ENCODE measurements at places on chromosomes 7 and 10.

DNA sequence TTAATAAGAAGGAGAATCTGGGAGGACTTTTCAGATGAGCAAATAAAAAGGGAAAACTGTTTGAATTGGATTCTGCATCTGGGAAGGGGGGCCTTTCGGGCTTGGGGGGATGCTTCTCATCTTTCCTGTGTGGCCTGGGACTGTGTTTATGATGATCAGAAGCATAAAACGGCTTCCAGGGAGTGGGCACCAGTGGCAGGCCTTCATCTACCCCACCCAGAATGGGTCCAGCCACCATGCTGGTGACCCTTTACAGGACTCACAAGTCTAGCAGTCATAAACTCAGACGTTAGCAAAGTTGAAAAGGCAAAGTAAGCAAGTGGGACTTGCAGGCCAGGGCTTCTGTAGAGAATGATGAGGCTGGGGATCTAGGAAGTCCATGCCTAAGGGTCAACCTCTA lies 198.3 kb upstream of the ZMIZ1 start:
- no peak for DNase-seq

- no peak for DNase-seq
Observed at GRCh38 chr7:91276909-91277308, 12.7 kb downstream of the FZD1 start.

DNA sequence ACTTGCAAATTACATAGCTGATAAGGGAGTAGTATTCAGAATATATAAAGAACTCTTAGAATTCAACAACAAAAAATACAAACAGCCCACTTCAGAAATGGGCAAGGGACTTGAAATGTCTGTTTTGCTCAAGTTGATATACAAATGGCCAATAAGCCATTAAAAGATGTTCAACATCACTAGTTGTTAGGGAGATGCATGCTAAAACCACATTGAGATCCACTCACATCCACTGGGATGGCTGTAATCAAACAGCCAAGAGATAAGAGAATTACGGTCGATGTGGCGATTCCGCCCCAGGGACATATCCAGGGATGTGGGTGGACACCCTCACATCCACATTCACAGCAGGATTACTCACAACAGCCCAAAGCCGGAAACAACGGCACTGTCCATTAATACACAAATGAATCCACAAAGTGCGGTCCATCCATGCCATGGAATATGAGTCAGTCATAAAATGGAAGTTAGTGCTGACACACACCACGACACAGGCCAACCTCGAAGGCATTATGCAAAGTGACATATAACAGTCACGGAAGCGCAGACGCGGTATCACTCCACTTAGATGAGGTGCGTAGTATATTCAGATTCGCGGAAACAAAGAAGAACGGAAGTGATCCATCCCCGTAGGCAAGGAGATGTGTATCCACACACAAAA lies 227.8 kb downstream of the DNAJB6 start:
- DNase-seq, result peak; percentile 65

DNA sequence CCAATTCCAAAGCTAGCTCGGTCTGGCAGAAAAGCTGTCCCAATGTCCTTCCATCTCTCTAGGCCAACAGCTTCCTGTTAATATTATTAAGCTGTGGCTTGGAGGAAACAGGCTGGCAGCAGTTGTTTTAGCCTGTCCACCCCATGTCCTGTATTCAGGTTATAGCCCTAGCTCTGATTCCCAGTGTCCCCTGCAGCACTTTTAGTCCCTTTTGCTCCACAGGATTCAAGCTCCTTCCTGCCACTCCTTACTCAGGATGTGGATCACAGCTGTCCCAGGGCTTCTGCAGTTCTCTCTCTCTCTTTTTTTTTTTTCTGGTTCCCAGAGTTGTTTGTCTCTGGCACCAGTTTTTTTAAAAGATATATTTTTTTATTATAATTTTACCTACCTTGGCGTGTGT lies 85.2 kb downstream of the PPP1R17 start:
- DNase-seq, result no peak

- no peak for DNase-seq
Observed at GRCh38 chr10:95833042-95833610, 74.6 kb upstream of the CC2D2B start.

DNA sequence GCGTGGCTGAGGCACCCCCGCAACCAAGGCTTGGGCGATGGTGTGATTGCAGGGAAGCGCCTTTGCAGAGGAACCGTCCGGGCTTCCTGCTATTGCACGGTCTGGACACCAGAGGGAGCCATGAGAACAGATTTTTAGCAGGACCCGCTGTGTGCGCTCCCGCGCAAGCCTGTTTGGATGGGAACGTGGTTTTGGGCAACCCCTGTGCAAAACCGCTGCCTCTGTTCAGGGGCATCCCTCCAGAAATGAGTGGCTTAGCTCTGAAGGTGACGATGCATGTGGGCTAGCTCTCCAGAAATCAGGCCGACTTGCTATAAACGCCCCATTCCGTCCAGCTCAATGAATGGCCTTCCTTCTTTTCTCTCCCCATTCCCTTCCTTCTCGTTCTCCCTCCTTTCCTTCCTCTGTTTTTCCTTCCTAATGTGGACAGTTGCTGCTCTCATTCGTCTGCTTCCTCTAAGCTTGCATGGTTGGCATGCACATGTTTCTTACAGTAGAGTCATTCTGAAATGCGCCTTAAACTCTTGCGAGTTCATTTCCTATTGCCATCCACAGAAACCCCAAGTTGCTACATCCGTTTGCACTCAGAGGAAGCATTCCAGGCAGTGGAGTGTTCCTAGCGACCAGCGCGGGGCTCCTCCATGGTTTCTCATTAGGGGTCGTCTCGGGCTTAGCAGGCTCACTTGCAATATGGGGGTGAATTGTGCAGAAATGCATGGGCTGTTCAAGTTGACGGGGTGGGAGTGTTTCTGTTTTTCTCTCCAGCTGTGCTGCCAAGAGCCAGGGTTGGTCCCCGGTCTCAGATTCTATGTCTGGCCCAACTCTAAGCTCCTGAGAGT lies 302.5 kb upstream of the GALNT17 start:
- DNase-seq, result no peak

DNA sequence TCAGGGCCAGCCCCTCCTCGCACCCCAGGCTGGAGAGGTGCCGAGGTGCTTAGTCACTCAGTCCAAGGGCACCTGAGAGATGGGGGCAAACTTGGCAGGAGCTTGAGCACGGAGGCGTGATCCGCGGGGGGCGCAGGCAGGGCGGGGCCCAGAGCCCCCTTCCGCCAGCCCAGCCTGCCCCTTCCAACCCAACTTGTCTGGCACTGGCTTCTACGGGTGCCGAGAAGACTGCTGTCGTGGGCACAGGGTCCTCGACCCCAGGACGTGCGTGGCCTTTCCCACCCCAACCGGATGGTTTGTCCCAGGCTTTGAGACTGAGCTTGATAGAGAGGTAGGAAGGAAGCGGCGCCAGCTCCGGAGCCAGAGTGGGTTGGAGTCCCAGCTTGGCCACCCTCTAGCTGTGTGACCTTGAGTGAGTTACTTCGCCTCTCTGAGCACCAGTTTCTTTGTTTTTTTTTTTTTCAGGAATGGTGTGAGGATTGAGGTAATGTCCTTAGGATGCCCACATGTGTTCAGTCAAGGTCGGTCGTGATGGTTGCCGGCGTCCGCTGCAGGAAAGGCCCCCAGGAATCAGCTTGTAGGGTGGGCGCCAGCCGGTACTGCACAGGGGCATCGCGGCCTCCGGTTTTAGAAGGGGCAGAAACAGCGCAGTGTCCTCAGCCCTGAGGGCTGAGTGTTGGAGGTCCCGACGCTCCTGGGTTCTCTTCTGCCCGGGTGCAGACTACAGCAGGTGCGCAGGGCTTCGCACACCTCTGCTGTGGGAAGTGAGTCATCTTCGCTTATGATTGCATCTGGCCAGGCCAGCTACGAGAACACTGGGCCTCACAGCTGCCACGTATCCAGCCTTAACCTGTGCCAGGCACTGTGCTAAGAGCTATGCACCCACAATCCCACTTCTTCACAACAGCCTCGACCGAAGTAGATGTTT lies 28.6 kb upstream of the VAX1 start:
- no peak for DNase-seq

Data from SW 1271 (cell line).